ENCODE measurements at places on chromosomes 16 and 17. TPM values are rescaled to one million over a fixed set of nuclear protein-coding genes. Genes with fewer than 3 reads are reported as not detected.

DNA sequence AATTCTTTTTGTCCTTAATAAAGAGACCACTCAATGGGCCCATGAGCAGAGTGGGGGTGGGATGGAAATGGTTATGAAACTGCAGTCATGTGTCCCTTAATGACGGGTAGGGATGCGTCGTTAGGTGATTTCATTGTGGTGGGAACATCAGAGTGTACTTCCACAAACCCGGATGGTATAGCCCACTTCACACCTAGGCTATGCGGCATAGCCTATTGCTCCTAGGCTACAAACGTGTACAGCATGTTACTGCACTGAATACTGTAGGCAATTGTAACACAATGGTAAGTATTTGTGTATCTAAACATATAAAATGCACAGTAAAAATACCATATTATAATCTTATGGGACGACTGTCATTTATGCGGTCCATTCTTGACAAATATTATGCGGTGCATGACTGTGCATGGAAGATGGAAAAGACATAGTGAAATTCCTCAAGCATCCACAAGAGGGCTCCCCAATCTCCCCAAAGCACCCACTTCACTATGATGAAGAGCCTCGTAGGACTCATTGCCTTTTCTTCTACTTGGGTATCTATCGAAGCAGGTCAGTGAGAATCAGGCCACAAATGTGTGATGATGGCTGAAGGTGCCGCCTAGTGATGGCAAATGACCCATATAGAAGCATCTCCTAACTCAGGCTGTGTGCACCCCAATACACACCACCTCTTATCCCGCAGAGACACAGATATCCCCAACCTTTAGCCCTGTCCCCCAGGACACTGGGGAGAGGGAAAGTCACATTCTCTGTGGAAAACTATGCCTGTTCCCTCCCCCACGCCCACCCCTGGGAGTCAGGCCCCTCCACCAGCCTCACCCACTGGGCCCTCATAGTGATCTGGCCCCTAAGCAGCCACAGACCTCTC, 43.5 kb downstream of the TBX21 start:
- no peak for DNase-seq

- no peak for DNase-seq
These were observed 499.4 kb upstream of the HSBP1 start for GRCh38 chr16:83308414-83308813.

DNA sequence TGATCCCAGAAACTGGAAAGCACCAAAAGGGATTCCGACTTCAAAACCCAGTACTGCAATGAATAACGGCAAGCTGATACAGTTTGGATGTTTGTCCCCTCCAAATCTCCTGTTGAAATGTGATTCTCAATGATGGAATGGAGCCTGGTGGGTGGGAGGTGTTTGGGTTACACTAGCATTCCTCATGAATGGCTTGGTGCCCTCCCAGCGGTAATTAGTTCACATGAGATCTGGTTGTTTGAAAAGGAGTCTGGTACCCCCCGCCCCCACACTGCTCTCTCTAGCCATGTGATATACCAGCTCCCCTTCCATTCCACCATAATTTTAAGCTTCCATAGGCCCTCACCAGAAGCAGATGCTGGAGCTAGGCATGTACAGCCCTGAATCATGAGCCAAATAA, 40.1 kb downstream of the RANBP10 start:
- no peak for DNase-seq

MIEN1 gene
- 97.0 TPM for total RNA-seq
